ENCODE measurements at places on chromosomes 7 and 10.
A peak's percentile ranks its signal among the peaks of the same experiment; 100 is the strongest.

- DNase-seq: no peak
Observed at GRCh38 chr10:46064269-46064817, 18.3 kb upstream of the MSMB start.

DNA sequence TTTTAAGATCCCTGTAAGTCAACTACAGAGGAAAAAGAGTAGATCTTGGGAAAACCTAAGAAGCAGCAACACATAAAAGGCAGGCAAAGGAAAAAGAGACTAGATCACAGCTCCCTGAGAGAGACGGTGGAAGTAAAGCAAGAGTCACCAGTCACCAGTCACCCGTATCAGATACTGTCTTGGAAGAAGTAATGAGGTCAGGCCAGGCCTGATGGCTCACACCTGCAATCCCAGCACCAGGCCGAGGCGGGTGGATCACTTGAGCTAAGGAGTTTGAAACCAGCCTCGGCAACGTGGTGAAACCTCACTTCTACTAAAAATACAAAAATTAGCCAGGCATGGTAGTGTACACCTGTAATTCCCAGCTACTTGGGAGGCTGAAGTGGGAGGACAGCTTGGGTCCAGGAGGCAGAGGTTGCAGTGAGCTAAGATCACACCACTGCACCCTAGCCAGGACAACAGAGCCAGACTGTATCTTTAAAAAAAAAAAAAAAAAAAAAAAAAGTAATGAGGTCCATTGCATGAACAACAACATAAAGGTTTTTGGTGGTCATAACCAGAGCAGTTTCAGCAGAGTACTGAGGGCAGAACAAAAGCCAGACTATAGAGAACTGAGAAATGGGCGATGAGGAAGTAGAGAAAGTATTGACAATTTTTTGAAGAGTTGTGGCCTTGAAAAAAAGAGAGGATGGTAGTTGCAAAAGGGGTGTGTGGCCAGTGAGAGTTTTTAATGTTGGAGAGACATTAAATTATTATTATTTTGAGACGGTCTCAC is 16.9 kb downstream of the ZNF713 start:
- no peak for DNase-seq

DNA sequence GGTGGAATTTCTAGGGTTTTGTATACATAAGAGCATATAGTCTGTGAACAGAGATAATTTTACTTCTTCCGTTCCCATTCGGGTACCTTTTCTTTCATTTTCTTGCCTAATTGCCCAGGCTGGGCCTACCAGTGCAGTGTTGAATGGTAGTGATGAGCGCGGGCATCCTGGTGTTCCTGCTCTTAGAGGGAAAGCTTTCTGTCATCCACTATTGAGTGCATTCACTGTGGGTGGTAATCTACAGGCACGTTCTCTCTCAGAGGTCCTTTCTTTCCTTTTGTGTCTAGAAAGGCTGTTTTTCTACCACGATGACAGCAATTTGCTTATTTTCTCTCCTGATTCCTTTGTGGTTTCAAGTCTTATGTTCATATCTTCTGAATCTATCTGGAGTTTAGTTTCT is 65.0 kb downstream of the INPP5A start:
- no peak for DNase-seq

DNA sequence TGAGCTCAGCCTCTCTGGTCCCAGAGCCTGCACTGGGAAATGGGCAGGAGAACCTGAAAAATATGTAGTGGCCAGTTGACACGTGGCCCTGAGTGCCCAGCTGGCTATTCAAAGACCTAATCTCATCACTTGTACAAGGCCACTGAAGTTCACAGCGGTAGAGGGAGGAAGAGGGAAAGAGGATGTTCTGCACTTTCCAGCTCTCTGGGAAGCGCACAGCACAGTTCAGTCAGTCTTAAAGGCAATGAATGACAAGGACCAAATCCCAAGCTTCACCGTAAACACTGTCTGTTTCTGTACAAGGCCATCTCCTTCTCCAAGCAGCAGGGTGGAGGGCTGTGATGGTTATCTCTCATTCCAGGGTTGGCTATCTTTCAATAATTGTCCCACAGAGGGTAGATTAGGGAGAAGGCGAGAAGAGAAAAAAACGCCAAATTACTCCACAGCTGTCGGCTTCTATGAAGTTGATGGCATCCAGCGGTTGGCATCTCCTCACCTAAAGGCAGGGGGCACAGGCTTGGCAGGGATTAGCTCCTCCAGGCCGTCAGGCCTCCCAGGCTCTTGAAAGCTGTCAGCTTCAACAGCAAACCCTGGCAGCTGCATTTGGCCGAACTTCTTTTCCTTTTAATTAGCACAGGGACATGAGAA is 10.6 kb downstream of the SFMBT2 start:
- DNase-seq: no peak

DNA sequence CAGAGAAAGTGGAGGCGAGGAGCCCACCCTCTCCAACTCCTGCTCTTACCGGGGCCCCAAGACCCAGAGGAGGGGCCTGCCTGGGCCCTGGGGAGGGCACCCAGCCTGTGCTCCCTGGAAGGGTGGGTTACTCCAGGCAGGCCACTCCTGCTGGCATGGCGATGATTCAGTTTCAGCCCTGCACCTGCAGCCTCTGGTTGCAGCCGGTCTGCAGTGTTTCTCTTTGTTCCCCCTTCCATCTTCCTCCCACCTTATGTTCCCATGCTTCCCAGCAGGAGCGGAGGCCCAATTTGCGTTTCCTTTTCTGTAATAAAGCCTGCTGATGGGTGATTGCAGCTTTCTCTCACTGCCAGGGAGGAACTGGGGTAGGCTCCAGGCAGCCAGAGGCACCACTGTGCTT is 53.2 kb upstream of the FAM20C start:
- DNase-seq: no peak

GRCh38 chr10:132342553-132342952 is 10.6 kb downstream of the LRRC27 start:
- DNase-seq: no peak

DNA sequence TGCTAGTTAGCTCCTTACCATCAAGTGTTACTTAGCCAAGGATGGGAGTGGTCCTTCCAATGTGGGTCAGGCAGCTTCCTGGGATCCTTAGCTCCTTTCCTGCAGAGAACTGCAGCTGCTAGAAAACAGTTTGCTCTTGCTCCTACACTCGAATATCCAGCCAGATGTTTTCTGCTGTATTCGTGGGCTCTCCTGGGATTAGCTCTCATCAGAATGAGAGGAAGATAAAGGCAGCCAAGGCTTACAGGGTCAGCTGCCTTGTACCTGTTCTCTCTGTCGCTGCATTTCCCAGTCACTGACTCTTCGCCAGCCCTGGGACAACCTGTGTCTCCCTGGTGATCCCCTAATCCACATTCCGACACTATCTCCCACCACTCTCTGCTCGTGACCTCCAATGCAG is 29.0 kb downstream of the NEUROD6 start:
- no peak for DNase-seq

GRCh38 chr7:55189146-55189766 is 170.4 kb downstream of the EGFR start:
- DNase-seq: no peak

DNA sequence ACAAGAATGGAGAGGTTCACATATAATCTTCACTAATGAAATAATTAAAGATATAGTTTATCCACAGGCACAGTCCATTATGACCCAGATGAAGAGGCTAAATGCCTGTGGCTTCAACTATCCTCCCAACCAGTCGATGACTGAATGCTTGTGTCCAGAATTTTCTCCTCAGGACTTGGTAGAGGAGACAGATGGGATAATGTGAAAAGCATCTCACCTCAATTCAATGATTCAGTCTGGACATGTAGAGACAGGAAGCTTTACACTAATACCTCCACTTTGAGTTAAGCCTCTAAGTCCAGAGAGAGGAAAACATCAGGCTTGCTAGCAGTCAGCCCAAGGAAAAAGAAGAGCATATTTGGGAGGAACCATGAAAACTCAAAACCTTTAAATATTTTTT is 59.1 kb upstream of the COL1A2 start:
- DNase-seq: no peak

- peak; percentile 83 for DNase-seq
Observed at GRCh38 chr7:94050046-94050445, 45.9 kb upstream of the BET1 start.

GRCh38 chr10:127243490-127244272 is 47.3 kb upstream of the INSYN2A start:
- no peak for DNase-seq

- no peak for DNase-seq
Observed at GRCh38 chr10:62108759-62109586, 159.7 kb downstream of the RTKN2 start.

DNA sequence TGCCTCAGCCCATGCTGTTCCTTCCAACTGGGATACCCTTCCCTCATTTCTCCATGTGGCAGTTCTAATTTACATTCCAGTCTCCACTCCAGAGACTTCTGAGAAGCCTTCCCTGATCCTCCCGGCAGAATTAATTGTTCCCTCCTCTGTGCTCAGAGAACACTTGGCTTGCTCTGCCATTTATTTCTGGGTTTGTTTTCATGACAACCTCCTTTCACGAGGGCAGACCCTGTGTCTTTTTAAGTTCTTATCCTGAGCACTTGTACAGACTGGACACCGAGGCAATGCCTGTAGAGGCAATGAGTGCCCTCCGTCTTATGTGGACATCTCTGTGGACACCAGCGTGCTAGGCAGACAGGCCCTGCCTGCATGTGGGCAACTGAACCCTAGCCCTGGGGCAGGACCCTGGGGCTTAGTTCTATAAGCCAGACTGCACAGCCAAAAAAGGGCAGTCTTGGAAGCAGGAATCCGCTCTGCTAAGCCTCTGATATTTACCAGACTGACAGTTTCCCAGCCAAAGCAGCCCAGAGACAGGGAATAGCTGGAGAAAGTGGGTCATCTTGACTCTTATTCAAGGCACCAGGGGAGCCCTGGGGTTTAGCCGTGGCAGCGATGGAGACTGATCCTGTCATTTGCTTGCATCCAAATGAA is 474.0 kb downstream of the RPS24 start:
- no peak for DNase-seq

DNA sequence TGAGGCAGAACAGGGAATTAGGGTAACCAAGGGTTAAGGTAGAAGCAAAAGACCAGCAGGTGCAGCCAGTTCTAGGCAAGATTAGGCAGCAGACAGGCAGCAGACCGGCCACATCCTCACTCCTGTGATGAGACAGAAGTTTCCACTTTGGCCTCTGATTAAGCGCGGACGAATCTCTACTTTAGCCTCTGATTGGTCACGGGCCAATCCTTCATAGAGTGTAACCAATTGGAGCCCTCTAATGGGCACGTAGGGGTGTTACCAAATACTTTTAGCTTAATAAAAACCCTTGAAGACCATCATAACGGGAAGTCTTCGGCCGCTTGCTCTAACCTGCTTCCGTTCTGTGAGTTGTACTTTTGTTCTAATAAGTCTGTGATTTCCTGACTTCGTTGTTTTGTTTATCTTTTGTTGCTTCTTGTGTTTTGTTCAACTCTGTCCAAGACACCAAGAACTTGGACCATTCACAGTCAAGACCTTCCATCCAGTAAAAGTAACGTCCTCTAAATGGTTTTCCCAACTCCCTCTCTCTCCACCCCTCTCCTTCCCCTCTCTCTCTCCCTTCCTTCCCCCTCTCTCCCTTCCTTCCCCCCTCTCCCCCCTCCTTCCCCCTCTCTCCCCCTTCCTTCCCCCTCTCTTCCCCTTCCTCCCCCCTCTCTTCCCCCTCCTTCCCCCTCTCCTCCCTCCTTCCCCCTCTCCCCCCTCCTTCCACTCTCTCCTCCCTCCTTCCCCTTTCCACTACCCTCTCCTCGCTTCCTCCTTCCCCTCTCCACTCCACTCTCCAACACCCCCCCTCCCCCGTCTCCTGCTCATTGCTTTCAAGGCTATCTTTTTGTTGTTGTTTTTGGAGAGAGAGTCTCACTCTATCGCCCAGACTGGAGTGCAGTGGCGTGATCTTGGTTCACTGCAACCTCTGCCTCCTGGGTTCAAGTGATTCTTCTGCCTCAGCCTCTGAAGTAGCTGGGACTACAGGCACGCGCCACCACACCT is 13.2 kb upstream of the MALSU1 start:
- DNase-seq: no peak

GRCh38 chr10:17712717-17713471 is 39.1 kb upstream of the TMEM236 start:
- no peak for DNase-seq

Data from Kasumi-1 (cell line).